ENCODE measurements at places on chromosomes 7 and 10. TPM values are rescaled to one million over a fixed set of nuclear protein-coding genes. Genes with fewer than 3 reads are reported as not detected.

DNA sequence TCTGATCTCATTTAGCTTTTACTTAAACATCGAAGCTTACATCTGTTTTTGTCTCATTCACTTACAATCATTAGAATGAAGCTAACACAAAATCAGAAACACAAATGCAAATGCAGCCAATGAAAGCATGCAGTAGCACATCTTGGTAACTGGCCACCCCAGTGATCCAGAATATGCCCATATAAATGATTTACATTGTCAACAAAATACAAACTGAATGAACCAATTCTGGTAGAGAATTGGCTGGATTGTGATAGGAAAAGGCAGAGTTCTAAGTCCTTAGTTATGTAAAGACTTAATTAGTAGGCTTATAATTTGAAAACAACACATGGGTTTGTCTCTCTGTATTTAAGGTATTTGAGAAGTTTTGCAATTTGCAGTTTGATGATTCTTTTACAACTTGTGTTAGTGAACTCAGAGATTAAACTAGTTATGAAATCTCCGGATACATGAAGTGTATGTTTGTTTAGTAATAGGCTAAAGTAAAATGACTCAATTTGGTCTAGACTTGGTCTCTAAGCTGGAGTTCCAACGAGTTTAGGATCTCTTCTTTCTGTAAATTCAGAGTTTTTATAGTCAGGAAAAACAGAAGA is 21.2 kb downstream of the TECTB start:
- no peak for DNase-seq

DNA sequence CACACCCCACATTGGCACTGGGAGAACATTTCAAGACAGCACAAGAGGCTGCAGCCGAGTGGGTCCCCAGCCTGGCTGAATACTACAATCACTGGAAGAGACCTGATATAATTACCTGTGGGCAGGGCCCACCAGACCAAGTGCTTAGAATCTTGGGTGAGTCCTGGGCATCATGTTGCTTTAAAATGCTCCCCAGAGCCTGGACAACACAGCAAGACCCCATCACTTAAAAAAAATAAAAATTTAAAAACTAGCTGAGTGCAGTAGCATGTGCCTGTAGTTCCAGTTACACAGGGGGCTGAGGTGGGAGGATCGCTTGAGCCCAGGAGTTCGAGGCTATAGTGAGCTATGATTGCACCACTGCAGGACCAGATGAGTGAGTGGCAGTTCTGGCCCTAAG is 28.1 kb downstream of the FAM171A1 start:
- DNase-seq = no peak

GRCh38 chr7:135932131-135932530 is 45.0 kb downstream of the MTPN start:
- DNase-seq = no peak

PILRA gene
- 16.0 TPM for total RNA-seq

C7orf57 gene
- 0.29 TPM for total RNA-seq

- no peak for DNase-seq
These were observed 175.8 kb downstream of the ZNF248 start for GRCh38 chr10:37681617-37681999.

GRCh38 chr10:7302392-7302906 is 108.4 kb downstream of the SFMBT2 start:
- DNase-seq = no peak

GRCh38 chr10:123157210-123157609 is 3.0 kb downstream of the BUB3 start:
- no peak for DNase-seq

GRCh38 chr7:154744256-154744860 is 258.6 kb downstream of the PAXIP1 start:
- DNase-seq = peak; percentile 26

GRCh38 chr10:121605708-121606107 is 7.5 kb upstream of the FGFR2 start:
- DNase-seq = no peak

DNA sequence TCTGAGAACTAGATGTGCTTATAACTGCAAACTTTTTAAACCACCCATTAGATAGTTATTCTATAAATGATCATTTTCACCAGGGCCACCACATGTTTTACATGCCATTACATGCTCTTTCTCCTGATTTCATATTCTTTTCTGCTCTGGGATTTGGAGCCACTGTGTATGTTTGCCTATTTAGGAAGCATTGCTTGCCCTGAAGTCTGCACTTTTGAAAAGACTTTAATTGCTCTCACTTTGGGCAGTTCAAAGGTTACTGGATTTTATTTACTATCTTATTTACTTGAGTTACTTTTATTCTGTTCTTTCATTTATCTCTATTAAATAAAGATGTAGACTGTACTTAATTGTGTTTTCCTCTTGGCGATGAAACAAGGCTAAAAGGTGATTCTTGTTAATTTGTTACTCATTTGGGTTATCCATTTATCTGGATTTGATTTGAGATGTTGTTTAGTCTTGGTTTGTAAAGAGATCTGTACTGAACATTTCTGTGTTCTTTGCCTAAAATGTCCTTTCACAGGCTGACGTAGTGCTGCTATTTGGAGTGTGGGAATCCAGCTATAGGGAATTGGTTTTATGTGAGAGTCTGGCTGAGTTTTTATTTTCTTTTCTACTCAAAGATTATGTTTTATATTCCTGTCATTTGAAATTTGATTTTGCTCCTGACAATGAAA is 88.8 kb downstream of the SUGCT start:
- DNase-seq = no peak

GRCh38 chr7:132354527-132354926 is 221.7 kb downstream of the PLXNA4 start:
- DNase-seq = no peak

GRCh38 chr7:38308140-38308539 is 34.7 kb upstream of the TARP start:
- no peak for DNase-seq

GRCh38 chr10:14837757-14838581 is at the start of the genes CDNF, HSPA14 and MSANTD7:
CDNF (minus strand) TSS chr10:14838037; CDS start chr10:14837946, 91 bp downstream.
HSPA14 (plus strand) TSS chr10:14838306; CDS start chr10:14838403, 97 bp downstream.
MSANTD7 (plus strand) TSS chr10:14838306; CDS start chr10:14842285, 3,979 bp downstream.
- peak; percentile 100 for DNase-seq

DNA sequence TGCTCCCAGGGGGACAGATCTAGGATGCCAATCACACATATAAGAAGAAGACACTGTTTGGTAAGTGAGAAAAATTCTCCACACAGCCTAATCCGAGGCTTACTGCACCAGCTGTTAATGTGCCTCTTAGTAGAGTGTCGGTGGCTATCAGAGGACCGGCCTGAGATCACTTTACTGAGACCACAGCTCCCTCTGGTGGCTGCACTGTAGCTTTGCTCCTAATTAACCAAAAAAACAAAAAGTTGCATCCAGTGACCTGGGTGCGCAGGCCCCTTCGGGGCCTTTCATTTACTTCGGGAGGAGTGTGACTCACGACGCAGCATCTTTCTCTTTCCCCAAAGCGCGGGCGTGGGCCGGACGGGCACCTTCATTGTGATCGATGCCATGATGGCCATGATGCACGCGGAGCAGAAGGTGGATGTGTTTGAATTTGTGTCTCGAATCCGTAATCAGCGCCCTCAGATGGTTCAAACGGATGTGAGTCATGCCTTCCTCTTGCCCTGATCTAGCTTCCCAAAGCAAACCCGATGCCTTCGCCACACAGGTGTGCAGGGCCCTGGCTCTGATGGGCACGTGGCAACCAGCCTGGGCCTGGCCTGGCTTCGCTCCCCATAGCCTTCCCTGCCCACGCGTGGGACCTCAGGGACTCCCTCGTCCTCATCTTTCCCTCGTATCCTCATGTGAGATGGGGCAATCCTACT is 56.7 kb downstream of the MKI67 start:
- peak; percentile 84 for DNase-seq

DNA sequence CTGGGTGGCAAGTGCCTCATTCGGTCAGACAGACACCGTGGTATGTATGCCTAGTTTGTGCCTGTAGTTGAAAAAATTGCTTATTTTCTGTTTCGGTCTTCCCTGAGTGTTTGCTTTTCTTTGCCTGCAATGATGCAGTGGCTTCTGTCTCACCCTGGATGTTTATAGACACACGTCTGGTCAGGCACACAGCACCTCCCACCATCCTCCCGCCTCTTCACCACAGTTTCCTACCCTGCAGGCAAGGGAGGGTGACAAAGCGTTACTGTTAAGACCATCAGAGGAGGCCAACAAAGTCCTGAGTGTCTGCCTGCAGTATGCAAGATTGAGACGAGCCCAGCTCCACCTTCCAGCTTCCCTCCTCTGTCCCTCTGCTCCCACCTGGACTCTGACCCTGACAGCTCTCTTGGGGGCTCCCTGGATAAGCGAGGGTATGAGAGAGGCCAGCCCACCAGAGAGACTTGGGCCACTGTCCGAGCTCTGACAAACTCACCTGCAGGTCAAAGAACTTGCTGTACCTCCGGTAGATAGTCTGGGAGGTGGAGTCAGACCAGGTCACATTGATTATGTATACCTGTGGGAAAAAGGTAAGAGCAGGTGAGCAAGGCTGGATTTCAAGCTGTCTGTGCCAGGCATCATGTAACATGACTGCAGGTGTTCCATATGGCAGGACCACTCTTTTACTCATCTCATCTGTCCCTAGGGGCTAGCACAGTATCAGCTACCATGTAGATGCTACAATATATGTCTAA is 54.4 kb downstream of the SH3PXD2A start:
- no peak for DNase-seq

GRCh38 chr7:3892157-3892556 is 591.1 kb downstream of the SDK1 start:
- DNase-seq = no peak

- DNase-seq = no peak
These were observed 163.3 kb downstream of the CPED1 start for GRCh38 chr7:121151774-121152221.

DNA sequence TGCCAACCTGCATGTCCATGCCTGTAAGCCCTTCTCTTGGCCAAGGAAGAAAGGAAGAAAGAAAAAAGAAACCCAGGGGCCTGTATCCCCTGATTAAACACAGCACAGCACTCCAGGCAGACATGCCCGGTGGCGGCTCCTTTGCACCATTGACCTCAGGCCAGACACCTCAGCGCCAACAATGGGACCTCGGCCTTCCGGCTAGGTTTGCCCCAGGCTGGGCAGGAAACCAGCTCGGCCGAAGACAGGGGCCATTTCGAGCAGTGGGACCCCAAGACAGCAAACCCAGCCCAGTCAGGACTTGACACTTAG is 2.8 kb downstream of the HOXA10 start:
- no peak for DNase-seq

- DNase-seq = peak; percentile 52
These were observed 113.2 kb upstream of the RHEB start for GRCh38 chr7:151632750-151633515.

- DNase-seq = no peak
These were observed 60.5 kb upstream of the ZNF138 start for GRCh38 chr7:64733550-64734240.

DNA sequence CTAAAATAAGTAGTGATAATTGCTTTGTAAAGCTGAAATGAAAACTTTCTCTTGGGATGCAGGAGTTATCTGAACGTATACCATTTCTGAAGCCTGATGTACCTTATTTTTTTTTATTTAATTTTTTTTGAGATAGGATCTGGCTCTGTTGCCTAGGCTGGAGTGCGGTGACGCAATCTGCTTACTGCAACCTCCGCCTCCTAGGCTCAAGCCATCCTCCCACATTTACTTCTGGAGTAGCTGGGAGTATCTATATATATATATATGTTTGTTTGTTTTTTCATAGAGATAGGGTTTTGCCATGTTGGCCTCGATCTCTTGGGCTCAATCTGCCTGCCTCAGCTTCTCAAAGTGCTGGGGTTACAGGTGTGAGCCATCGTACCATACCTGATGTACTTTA is 2.4 kb downstream of the PMPCB start:
- DNase-seq = no peak

DNA sequence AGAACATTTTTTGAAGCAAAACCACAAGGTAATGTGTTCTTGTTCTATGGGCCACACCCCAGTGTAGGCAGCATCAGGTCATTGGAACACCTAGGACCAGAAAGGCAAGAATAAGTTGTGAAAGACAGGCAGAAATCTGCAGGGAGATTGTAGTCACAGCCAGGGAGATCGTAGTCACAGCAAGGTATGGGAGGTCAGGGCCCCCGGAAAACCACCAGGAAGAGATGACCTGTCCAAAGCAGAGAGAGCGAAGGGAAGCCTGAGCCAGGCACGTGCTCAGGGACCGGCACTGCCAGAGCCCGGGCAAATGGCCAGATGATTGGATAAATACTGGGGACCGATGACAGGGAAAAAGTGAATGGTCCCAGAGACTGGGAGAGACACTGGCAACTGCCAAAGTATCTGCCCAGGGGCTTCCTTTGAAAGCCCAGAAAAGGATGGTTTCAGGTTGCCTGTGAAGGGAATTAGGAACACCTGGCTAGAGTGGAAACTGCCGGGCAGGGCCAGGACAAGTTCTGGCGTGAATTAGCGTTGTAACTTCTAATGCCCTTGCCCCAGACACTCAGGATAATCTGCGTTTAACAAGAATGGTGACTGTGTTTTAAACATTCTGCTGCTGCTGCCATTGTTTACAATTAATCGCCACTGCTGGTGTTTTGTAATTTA is 3.9 kb upstream of the NOBOX start:
- DNase-seq = no peak

DNA sequence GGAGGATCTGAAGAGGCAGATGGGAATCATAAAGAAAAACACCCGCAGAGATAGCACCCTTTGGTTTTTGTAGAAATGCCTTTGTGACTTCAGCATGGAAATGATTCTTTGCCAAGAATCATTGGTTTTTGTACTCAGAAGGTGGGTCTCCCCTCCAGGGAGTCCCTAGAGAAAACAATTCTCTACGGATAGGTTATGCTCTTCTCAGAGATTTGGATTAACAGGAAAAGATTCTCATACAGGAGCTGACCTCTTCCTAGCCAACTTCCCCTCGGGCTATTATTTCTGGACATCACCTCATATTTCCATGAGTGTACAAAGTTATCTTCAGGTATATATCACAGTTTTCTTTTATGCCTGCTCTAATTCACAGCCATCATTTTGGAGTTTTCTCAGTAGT is 274.2 kb upstream of the HABP2 start:
- DNase-seq = no peak

DNA sequence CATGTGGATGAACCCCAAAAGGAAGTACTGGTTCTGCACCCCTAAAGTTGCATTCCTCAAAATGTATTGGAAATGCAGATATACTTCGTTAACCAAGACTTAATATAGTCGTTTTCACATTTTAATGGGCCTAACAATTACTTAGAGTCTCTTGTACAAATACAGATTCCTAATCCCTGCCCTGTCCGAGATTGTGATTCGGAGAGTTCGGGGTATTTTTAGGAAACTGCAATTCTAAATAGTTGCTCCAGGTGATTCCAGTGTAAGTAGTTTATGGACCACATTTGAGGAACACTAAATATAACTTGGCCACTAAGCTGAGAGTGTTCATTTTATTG is 830 bp downstream of the TRUB1 start:
- no peak for DNase-seq

- no peak for DNase-seq
These were observed 80.7 kb upstream of the EMX2 start for GRCh38 chr10:117461766-117462423.

DNA sequence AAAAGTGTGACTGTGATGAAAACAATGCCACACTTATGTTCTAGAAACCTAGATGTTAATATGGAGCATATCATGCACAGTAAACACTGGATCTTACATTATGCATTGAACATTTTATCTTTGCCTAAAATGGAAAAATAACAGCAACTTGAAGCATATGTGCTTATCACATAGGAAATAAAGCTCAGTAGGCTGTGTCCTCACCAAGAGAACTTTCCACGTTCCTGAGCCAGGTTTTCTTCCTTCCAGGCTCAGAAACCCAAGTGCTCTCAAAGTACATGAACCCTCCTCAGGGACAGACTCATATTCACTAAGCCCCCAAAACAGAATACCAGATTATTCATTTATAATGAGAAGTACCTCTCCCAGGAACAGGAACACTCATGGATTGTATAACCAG is 79.4 kb upstream of the PRKAR2B start:
- DNase-seq = no peak

- DNase-seq = no peak
These were observed 137.5 kb upstream of the MGMT start for GRCh38 chr10:129329385-129330055.

- DNase-seq = no peak
These were observed 101.8 kb upstream of the FZD8 start for GRCh38 chr10:35743851-35744250.
